Neural cell (in vitro differentiated cells): ENCODE measurements at places on chromosomes 2 and 18. TPM values are rescaled to one million over a fixed set of nuclear protein-coding genes. Genes with fewer than 3 reads are reported as not detected.

FHOD3 gene
- 19.4 and 22.3 TPM in 2 replicates for polyA plus RNA-seq

CPO gene
- polyA plus RNA-seq = 0.60 and 1.2 TPM in 2 replicates

NXPH2 gene
- not detected in 2 replicates for polyA plus RNA-seq

GALNT1 gene
- polyA plus RNA-seq = 82.3 and 103 TPM in 2 replicates

XDH gene
- polyA plus RNA-seq = 0.36 and 0.48 TPM in 2 replicates

CAPN14 gene
- polyA plus RNA-seq = 2.1 and 3.0 TPM in 2 replicates

POTEI gene
- 0.25 and 0.48 TPM in 2 replicates for polyA plus RNA-seq

RNF25 gene
- polyA plus RNA-seq = 86.0 and 107 TPM in 2 replicates

UGT1A10 gene
- not detected in 2 replicates for polyA plus RNA-seq

SLC9A4 gene
- 0.06 and 0.15 TPM in 2 replicates for polyA plus RNA-seq

CD8A gene
- polyA plus RNA-seq = 1.5 and 2.2 TPM in 2 replicates

KHK gene
- 3.1 and 4.1 TPM in 2 replicates for polyA plus RNA-seq

DSG1 gene
- not detected in 2 replicates for polyA plus RNA-seq

MYOM1 gene
- polyA plus RNA-seq = 0.40 and 1.7 TPM in 2 replicates

ASXL3 gene
- polyA plus RNA-seq = 14.4 and 15.2 TPM in 2 replicates

AAMP gene
- polyA plus RNA-seq = 249 and 337 TPM in 2 replicates

GMPPA gene
- polyA plus RNA-seq = 16.9 and 20.4 TPM in 2 replicates

BBS5 gene
- polyA plus RNA-seq = 4.6 and 9.1 TPM in 2 replicates

CRYGC gene
- not detected in 2 replicates for polyA plus RNA-seq

MREG gene
- polyA plus RNA-seq = 5.8 and 9.1 TPM in 2 replicates

NFU1 gene
- polyA plus RNA-seq = 101 and 116 TPM in 2 replicates

CELF4 gene
- 191 and 206 TPM in 2 replicates for polyA plus RNA-seq

ARHGAP25 gene
- not detected in 2 replicates for polyA plus RNA-seq

HIBCH gene
- polyA plus RNA-seq = 10.2 and 17.8 TPM in 2 replicates

MAPK4 gene
- polyA plus RNA-seq = 12.7 and 16.9 TPM in 2 replicates

RETSAT gene
- 10.9 and 13.3 TPM in 2 replicates for polyA plus RNA-seq

RGPD6 gene
- 35.1 and 39.8 TPM in 2 replicates for polyA plus RNA-seq

UGT1A7 gene
- polyA plus RNA-seq = not detected in 2 replicates

NYAP2 gene
- polyA plus RNA-seq = 0.98 and 1.1 TPM in 2 replicates

IL36RN gene
- not detected in 2 replicates for polyA plus RNA-seq

GREB1L gene
- 23.3 and 24.2 TPM in 2 replicates for polyA plus RNA-seq

CD207 gene
- polyA plus RNA-seq = not detected in 2 replicates

EGR4 gene
- polyA plus RNA-seq = 0.90 TPM in 1 of 2 replicates, not detected in the other

UBE2F gene
- 65.7 and 94.1 TPM in 2 replicates for polyA plus RNA-seq

IL36A gene
- not detected in 2 replicates for polyA plus RNA-seq

TFCP2L1 gene
- 0.04 TPM in 1 of 2 replicates, not detected in the other for polyA plus RNA-seq

GALNT14 gene
- 9.0 and 15.9 TPM in 2 replicates for polyA plus RNA-seq
